Activated CD4-positive, alpha-beta memory T cell treated with anti-CD3 and anti-CD28 coated beads for 36 hours (primary cell): ENCODE measurements at places on chromosomes 7 and 10.
A peak's percentile ranks its signal among the peaks of the same experiment; 100 is the strongest.

DNA sequence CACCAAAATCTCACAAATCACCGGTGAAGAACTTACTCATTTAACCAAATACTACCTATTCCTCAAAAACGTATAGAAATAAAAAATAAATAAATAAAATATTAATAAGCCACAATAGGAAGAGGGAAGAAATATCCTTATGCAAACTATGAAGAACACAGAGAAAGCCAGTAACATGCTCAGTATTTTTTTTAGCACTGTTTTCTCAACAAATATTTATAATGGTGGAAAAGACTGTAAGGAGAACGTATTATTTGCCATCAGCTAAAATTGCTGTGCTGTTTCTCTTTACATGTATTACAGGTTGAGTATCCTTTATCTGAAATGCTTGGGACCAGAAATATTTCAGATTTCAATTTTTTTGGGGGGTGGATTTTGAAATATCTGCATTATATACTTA, 21.0 kb downstream of the KIAA1217 start:
- no peaks in the 10 kb centered on the region for H3K4me1 ChIP-seq
- no peak for DNase-seq
- no peak overlapping the region for H3K4me3 ChIP-seq
- peaks cover 4% of the 10 kb centered on the region for H3K27me3 ChIP-seq
- H3K36me3 ChIP-seq: no peaks in the 10 kb centered on the region

DNA sequence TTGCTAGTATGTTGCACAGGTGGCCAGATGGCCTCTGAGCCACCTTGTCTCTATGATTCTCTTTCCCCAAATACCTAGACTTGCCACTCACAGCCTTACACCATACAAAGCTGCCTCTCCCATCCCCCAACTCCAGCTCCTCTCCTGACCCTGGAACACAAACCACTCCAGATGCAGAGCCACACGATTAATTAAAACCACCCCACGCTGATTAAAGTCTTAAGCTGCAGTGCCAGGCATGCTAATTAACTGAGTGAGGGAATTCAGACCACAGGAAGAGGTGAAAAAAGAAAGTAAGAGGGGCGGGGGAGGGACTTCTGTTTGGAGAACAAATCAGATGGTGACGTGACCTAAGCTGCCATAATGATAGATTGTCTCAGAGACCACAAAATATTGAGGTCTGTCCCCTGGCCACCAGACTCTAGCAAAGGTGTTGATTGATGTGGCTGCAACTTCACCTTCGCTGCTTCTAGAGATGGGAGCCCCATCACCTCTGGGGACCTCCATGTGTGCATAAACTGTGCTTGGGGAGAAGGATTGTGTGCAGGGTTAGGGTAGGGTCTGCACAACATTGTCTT, 331.3 kb downstream of the PLXNA4 start:
- no peaks in the 10 kb centered on the region for H3K4me1 ChIP-seq
- H3K27ac ChIP-seq: no peak overlapping the region
- no peak for DNase-seq
- no peak overlapping the region for H3K4me3 ChIP-seq
- peaks cover 8% of the 10 kb centered on the region for H3K27me3 ChIP-seq

- H3K36me3 ChIP-seq: no peaks in the 10 kb centered on the region
- DNase-seq: no peak
- H3K4me3 ChIP-seq: no peak overlapping the region
- peaks cover 3% of the 10 kb centered on the region for H3K27me3 ChIP-seq
Observed at GRCh38 chr7:3149231-3149995, 105.7 kb upstream of the CARD11 start.

GRCh38 chr7:26574476-26574875, 282.8 kb downstream of the SNX10 start:
- H3K4me3 ChIP-seq: no peak overlapping the region
- no peak overlapping the region for H3K27ac ChIP-seq
- H3K27me3 ChIP-seq: peaks cover 13% of the 10 kb centered on the region
- no peak for DNase-seq
- H3K4me1 ChIP-seq: no peaks in the 10 kb centered on the region
- H3K36me3 ChIP-seq: no peaks in the 10 kb centered on the region

DNA sequence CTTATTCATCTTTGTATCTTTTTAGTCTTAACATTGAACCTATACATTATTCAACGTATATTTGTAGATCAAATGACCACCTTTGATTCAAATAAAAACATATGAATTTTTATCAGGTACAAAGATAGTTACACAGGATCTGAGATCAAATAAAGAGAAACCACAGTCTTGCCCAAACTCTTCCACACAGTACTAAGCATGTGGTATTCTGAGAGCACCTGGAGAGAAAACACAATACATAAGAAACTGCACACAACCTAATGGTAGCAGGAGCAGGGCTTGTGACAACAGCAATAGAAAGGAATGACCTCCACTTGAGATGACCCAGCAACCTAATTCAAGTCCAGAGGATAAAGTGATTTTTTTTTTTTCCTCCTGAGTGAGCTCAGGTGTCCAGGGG, 6.5 kb upstream of the WASL start:
- no peak overlapping the region for H3K4me3 ChIP-seq
- H3K27me3 ChIP-seq: no peaks in the 10 kb centered on the region
- DNase-seq: no peak
- H3K4me1 ChIP-seq: peaks cover 34% of the 10 kb centered on the region
- H3K36me3 ChIP-seq: no peaks in the 10 kb centered on the region

DNA sequence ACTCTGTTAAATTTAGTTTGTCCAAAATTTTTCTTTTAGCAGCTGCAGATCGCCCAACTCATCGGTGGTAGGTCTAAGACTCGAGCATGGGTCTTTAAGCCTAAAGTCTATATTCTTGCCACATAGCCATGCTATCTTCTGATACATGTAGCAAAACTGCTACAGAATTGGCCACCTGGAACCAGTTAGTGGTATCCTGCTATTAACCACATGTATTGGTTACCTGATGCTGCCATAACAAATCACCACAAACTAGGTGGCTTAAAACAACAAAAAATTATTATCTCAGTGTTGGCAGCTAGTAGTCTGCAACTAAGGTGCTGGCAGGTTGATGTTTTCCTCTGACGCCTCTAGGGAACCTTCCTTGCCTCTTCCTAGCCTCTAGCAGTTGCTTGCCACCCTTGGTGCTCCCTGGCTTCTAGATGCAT, 96.7 kb upstream of the PIK3CG start:
- no peaks in the 10 kb centered on the region for H3K27me3 ChIP-seq
- H3K4me3 ChIP-seq: peak overlapping the region; percentile 42
- H3K36me3 ChIP-seq: peaks cover 2% of the 10 kb centered on the region
- H3K27ac ChIP-seq: peak overlapping the region; percentile 65
- H3K4me1 ChIP-seq: peaks cover 54% of the 10 kb centered on the region
- no peak for DNase-seq

DNA sequence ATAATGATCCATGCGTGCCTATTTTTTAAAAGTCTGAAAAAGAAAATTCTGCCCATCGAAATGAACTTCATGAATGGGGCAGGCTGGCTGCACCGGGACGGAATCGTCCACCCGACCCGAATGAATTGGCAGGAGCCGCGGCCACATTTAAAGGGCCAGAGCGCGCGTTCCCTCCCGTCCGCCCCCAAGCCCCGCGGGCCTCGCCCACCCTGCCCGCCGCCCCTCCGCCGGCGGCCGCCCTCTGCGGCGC, 319 bp upstream of the GATA3 start:
- peak overlapping the region; percentile 99 for H3K4me3 ChIP-seq
- peaks cover 18% of the 10 kb centered on the region for H3K27me3 ChIP-seq
- peaks cover 47% of the 10 kb centered on the region for H3K36me3 ChIP-seq
- peak overlapping the region; percentile 99 for H3K27ac ChIP-seq

DNA sequence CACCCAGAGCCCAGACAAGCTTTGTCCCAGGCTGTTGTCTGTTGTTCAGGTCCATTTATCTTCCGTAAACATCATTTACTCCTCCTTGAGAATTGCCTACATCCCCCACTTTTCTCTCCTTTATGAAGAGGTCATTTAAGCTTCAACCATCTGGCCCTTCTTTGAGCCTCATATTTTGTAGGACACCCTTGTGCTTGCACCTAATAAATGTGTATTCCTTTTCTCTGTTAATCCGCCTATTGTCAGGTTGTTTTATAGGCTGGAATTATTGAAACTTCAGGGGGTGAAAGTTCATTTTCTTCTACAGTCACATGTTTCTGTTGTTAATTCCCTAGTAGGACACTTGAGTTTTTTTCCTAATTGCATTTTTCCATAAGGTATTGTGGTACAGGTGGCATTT, 19.6 kb upstream of the CTTNBP2 start:
- no peak overlapping the region for H3K27ac ChIP-seq
- DNase-seq: no peak
- no peaks in the 10 kb centered on the region for H3K4me1 ChIP-seq
- H3K27me3 ChIP-seq: no peaks in the 10 kb centered on the region
- no peaks in the 10 kb centered on the region for H3K36me3 ChIP-seq

- H3K27me3 ChIP-seq: peaks cover 9% of the 10 kb centered on the region
- no peak for DNase-seq
- H3K4me1 ChIP-seq: no peaks in the 10 kb centered on the region
- no peaks in the 10 kb centered on the region for H3K36me3 ChIP-seq
- no peak overlapping the region for H3K27ac ChIP-seq
- no peak overlapping the region for H3K4me3 ChIP-seq
Observed at GRCh38 chr10:71421075-71421434, 24.3 kb downstream of the CDH23 start.

- peaks cover 37% of the 10 kb centered on the region for H3K4me1 ChIP-seq
- peaks cover 3% of the 10 kb centered on the region for H3K36me3 ChIP-seq
- peak; percentile 62 for DNase-seq
- H3K4me3 ChIP-seq: peak overlapping the region; percentile 56
- peak overlapping the region; percentile 57 for H3K27ac ChIP-seq
- no peaks in the 10 kb centered on the region for H3K27me3 ChIP-seq
Observed at GRCh38 chr10:92573091-92573797, 649 bp downstream of the IDE start.

- H3K4me1 ChIP-seq: no peaks in the 10 kb centered on the region
- H3K4me3 ChIP-seq: no peak overlapping the region
- no peak overlapping the region for H3K27ac ChIP-seq
- no peaks in the 10 kb centered on the region for H3K27me3 ChIP-seq
Observed at GRCh38 chr10:46068905-46069304, 22.8 kb upstream of the MSMB start.

- H3K36me3 ChIP-seq: no peaks in the 10 kb centered on the region
- no peak overlapping the region for H3K4me3 ChIP-seq
- no peak overlapping the region for H3K27ac ChIP-seq
- no peak for DNase-seq
- H3K27me3 ChIP-seq: peaks cover 2% of the 10 kb centered on the region
- H3K4me1 ChIP-seq: peaks cover 23% of the 10 kb centered on the region
Observed at GRCh38 chr10:6669269-6669859, 89.3 kb upstream of the PRKCQ start.
